Fibroblast of skin of left quadriceps (primary cell): ENCODE measurements at places on chromosomes 5 and 9.

- DNase-seq, result no peak
These were observed 37.3 kb upstream of the MAMDC2 start for GRCh38 chr9:70006306-70006705.

DNA sequence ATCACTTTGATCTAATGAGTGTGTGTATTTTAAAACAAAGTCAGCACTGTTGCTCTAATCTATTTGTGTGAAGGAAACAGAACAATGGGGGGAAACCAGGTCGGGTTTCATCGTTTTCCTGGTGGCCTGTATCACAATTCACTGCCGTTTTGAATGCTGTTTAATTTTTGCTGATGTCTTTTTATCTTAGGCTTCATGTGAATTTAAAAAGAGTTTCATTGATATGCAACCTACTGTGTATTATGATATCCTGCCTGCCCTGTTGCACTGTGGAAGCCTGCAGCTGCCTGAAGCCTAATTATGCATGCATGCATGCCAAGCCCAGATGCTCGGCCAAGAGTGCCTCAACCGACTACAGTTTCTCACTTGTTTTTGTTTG, 307.5 kb downstream of the ZNF608 start:
- no peak for DNase-seq

DNA sequence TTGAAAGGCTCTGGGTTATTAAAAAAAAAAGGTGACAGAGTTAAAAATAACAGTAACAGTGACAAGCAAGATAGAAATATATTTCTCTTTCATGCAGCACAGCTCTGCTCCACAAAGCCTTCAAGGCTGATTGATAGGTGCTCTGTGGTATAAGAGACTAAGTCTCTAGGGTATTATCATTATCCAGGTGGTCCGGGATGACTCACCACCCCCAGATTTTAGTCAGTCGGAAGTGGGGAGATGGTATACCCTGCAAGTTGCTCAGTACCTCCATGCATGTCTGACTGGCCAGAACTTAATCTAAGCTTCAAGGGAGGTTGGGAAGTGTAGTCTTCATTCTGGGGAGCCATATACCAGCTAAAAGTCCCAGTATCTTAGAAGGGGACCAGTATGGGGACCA, 76.1 kb downstream of the SLC1A3 start:
- no peak for DNase-seq

DNA sequence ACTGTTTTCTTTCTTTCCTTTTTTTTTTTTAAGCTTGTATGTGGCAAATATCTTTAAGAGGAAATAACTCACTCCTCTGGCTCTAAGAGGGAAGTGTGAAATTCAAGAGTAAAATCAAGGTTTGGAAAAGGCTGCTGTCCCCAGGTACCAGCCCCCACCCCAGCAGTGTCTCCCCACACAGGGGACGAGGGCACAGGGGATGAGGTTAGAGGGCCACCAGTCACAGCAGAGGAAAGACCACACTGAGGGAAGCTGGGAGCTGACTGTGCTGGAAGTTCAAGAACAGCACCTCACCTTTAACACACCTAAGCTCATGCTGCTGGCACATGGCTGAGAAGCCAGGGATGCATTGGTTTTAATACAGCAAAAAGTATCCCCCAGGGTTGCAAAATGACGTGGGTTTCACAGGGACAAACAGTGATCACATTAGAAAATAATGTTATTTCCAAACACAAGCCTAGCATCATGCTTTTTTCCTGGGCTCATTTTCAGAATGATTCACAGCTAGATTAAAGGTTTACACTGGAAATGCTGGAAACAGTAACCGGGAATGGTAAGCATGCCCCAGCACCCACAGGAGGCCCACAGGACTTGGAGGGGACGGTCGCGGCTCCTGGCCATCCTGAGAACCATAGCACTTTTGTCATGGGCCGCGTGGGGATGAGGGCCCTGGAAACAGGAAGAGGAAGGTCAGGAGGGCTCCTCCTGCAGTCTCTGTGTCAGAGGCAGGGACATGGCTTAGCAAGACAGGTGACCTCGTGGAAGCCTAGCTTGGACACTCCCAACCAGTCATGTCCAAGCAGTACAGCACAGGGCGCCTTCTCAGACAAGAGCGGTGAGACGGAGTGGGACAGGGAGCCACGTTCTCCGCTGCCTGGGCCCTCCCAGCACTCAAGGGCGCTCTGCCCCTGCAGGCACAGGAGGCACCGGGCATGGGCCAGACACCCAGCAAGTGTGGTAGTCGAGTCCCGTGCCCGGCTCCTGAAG, 6.9 kb downstream of the LPCAT1 start:
- peak; percentile 9 for DNase-seq

- DNase-seq, result no peak
These were observed 1166.2 kb downstream of the MAT2B start for GRCh38 chr5:164671640-164672039.

- DNase-seq, result no peak
These were observed 5.2 kb upstream of the GRHPR start for GRCh38 chr9:37417252-37417803.

- DNase-seq, result no peak
These were observed 20.5 kb downstream of the MSX2 start for GRCh38 chr5:174744896-174745295.

GRCh38 chr5:136025900-136026299, 2.9 kb upstream of the TGFBI start:
- DNase-seq, result no peak

DNA sequence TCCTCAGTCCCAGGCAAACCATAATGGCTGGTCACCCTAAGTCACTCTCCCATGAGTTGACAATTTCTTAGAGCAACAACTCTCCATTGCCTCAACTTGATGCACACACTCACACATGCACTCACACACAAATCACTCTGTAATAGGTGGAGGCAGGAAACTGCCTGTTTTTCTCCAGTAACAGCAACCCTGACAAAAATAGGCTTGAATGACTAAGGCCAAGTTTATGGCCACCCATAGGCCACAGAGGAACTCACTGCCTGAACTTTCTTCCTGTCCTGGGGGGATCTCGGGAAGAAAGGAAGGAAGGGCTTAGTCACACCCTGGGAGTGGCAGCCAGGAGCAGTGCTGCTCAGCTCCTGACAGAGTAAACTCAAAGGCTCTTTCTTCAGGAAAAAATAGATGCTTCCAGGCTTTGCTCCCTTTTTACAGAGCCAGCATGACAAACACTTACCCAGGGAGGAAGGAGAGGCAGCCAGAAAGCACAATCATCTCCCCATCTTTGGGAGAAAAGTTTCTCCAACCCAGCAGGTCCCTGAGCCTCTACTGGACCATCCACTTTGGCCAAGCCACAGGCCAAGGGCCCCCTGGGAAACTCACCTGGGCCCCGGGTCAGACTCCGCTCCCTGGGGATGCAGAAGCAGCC, 368 bp downstream of the SH3TC2 start:
- DNase-seq, result peak; percentile 58
